ENCODE measurements at places on chromosomes 5 and 9.
A peak's percentile ranks its signal among the peaks of the same experiment; 100 is the strongest.

DNA sequence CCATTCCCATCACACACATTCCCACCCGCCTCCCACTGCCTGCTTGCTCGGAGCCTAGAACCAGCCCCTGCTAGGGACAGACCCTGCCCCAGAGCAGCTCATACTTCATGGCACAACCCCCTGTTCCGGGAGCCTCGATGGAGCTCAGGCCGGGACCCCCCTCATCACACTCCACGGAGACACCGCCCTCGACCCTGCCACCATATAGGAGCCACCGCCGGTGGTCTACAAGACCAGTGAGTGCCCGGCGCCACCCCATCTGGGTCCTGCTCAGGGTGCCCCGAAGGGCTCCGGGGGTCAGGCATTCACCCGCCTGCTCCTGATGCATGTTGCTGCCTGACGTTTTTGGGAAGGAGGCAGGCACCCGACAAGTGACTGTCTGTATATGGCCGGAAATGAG lies 65.5 kb upstream of the RXRA start:
- DNase-seq = no peak

- peak; percentile 77 for DNase-seq
Measured at GRCh38 chr5:74948031-74948546, 81.9 kb upstream of the FAM169A start.

DNA sequence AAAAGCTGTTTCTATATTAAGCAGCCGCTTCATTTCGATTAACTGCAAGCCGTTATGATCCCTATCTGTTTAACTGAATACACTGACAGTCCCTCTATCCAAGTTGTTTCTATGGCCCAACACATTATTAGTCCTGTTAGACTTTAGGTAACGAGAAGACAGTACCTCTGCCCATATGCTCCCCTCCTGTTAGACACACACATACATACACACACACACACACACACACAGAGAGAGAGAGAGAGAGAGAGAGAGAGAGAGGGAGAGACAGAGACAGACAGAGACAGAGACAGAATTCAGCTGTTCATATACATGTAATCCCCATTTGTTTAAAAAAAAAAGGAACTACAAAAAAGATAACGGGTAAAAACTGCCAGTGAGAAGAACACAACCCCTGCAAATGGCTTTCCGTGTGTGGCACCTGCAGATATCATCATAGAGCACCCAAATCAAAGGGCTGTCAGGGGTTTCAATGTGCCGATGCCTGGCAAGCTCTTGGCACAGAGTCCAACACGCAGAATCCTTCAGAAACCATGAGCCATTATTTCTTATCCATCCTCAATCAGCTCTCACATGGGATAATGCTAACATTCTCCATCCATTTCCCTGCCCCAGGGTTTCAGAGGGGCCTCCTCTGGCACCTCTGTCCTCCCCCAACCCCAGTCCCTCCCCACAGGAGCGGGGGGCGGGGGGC lies 144.0 kb downstream of the MYO10 start:
- no peak for DNase-seq

DNA sequence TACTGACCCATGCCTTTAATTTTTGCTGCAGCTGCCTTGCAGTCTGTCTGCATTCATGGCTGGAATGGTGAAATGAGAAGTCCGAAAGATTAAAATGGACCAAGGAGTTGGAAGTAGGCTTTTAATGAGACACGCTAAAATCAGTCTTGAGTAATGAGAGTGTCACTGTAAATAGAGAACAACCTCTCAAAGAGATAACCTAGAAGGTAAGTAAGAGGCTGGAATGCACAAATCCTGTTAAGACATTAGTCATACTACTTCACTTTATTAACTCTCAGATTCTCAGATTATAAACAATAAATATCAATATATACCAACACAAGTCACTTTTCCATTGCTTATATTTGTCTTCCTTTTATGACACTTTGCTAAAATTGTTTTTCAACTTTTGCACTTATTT lies 880.6 kb upstream of the C9orf72 start:
- no peak for DNase-seq
